ENCODE measurements at places on chromosomes 5 and 9.
A peak's percentile ranks its signal among the peaks of the same experiment; 100 is the strongest.

- DNase-seq: no peak
Measured at GRCh38 chr5:65061974-65062353, 293.2 kb downstream of the CWC27 start.

DNA sequence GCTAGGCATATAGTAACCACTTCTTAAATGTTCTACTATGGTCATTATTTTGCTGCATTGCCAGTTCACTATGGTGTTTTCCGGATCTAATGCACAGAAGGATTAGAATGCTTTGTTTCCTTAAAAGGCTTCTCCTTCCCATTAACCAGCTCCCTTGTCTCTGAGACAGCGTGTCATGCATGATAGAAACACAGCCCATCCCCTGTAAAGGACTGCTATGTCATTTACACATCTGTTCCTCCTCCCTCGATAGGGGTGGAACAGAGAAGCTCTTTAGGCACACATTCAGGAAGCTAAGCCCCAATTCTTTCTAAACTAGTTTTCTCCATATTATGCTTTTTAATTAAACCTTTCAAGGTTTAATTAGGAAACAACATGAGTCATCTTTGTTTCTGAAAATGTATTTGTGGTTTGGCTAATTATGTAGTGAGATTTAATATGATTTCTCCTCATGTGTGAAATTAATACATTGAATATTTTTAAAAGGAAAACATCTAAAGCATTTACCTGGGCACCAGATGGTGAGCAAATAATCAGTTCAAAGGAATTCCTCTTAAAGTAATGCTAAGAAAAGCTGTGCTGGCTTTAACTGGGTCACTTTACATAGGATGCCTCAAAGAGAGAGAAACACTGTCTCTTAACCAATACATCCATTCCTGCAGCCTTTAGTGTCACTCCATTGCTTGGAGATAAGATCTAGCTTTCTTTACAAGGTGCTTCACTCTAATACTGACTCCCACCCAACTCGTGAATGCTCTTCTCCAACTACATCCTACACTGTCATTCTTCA, 133.3 kb upstream of the PPP1R2B start:
- no peak for DNase-seq

DNA sequence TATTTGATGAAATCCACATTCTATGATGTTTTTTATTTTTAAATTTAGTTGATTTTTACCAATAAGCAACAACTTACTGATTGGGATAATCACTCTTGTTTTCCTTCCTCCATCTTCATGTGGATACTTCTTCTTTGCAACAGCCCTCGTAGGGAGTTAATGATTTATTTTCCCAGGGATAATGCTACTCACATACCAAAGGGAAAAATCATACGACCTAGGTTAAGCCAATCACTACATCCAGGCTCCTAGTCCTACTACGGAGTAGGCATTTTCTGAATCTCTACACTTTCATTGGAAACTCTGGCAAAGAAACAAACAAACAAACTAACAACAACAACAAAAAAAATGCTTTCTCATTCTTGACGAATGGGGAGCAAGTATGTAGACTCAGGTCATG, 663.4 kb downstream of the PTPRD start:
- no peak for DNase-seq

DNA sequence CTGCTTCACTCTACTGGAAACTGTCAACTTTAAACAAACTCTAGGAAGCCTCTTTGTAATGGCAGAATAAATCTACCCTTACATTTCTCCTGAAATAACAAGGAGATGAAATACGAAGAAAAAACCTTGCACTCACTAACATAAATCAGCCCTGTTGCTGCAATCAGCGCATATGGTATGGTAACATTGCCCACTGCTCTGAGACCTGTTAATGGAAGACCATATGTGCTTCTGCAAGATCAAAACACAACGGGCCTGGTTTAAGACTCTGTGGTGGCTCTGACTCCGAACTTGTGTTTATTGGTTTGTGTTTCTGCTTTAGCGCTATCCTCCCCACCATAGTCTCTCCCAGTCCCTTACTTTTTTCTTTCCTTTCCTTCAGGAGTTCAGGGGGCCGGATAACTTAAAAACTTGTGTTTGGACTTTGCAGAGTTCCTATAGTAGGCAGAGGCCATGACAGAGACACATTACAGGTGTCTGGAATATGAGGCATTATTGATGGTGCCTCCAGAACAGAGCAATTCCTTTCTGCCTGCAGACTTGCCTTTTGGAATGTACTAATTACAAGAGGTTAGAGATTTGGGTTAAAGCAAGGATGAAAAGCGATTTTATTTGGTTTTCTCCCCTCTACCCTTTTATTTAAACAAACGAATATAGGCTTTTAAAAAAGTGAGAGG, 110.8 kb downstream of the PSAT1 start:
- DNase-seq: no peak

- DNase-seq: no peak
Measured at GRCh38 chr5:143196601-143197259, 206.8 kb downstream of the NR3C1 start.

GRCh38 chr9:109908459-109909390, 128.7 kb downstream of the PALM2AKAP2 start:
- peak; percentile 40 for DNase-seq

DNA sequence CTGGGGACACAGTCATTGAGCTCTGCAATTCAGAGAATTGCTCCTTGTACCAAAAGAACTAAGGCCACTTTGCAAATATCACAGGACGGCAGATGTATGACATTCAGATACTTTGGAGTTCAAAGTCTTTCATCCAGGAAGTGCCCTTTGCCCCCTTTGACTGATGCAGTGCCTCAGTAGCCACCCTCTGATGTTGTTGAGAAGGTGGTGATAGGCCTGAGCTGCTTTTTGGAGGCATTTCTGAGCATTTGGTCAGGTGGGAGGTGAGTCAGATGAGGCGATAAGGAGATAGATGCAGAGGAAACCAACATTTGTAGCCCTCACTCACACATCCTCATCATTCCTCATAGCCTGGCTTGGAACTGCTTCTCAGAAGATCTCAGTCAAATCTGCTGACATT, 63.4 kb downstream of the ANGPTL2 start:
- DNase-seq: no peak

DNA sequence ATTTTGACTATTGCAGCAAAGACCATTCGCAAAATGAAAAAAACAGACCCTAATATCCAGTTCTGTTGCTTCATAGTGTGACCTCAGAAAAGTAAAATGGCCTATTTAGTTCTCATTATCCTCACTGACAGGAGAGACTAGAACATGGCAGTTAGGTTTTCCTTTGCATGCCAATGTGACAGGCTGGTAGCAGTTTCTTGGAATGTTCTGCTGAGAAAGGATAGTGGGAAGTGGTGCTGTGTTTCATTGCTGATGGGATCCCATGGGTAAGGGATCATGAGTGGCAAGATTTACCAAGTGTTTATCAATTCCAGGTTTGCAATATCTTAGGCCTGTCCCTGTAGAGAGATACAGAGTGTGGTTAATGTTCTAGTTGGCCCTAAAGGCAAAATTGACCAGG, 88.5 kb downstream of the ACER2 start:
- no peak for DNase-seq

GRCh38 chr5:122401976-122402725, 90.1 kb downstream of the SNCAIP start:
- no peak for DNase-seq

- DNase-seq: no peak
Measured at GRCh38 chr9:130292106-130292505, 26.5 kb downstream of the HMCN2 start.

DNA sequence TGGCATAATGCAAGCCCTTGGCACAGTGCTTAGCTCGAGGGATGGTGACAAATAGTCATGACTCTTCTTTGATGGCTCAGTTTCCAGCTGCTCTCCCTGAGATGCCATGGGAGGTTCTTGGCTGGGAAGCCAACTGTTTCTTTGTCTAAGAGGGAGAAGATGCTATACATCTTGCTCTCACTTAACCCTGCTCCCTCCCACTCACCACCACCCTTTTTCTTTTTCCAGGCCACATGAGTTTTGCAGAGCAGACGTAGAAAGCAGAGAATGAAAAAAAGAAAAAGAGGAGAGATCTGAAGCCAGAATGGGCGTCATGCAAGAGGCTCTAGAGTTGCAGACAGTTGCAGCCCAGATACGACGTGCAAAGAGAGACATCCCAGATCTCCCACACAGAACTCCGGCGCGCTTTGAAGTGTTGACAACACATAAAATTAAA, 160.5 kb downstream of the FGF18 start:
- DNase-seq: no peak

DNA sequence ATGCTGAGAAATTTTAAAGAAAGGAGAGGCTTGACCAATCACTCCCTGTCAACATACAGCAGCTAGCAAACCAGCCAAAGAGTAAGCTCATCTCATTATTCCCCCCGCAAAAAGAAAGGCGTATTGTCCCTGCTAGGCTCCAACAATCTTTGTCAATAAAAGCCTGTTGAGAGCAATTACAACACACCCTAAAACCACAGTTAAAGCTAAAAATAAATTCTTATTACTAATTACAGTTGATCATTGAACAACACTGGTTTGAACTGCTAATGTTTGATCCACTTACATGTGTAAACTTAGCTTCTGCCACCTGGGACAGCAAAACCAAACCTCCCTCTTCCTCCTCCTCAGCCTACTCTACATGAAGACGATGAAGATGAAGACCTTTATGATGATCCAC, 151.2 kb downstream of the TSSK1B start:
- DNase-seq: no peak

GRCh38 chr5:135881819-135882218, 13.8 kb downstream of the IL9 start:
- DNase-seq: no peak

DNA sequence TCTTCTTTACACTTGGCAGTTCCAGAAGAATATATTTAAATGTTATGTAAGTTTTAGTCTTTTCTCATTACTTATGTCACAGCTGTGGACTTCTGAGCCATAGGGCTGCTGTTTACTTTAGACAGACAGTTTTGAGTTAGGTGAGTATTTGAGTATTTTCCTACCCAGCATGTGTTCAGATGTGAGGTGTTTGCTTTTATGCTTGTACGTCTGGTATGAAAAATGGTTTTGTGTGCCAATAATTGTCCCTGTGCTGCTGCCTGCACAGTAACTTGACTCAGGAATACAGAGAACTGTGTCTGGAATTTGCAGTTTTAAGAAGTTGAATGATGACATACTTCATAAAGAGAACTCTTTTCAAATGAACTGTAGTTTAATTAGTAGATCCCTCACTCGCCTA, 20.8 kb downstream of the MEGF10 start:
- DNase-seq: no peak

GRCh38 chr5:170540271-170540670, 36.5 kb downstream of the KCNIP1 start:
- no peak for DNase-seq

DNA sequence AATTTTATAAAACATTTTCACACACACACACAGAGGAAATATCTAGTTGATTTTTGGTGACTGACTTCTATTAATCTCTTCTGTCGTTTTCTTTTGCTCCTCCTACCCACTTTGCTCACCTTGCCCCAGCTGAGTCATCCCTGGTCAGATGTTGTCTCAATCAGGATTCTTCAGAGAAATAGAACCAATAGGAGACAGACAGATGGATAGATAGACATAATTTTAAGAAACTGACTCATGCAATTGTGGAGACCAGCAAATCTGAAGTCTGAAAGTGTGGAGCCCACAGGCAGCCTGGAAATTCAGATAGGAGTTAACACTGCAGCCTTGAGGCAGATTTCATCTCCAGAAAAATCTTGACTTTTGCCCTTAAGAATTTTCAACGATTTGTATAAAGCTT, 37.0 kb upstream of the PIK3R1 start:
- no peak for DNase-seq

GRCh38 chr9:87749335-87750035, 23.6 kb downstream of the CTSL start:
- DNase-seq: no peak

DNA sequence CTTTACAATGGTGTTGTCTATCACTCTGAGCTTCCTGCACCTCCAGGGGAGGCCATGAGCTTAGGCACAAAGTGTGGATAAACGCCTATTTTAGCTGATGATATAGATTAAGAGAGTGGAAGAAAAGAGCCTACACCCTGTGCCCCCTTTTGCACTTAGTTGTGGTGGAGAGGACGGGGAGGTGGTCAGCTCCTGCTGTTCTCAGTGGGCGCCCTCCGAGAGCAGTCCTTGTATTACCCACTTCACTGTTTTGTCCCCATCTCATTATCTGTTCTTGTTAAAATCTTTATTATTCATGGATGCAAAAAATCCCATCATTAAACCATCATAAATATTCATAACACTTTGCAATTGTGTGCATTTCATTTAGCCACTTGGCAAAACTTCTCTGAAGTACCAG, 303.3 kb downstream of the EFNA5 start:
- DNase-seq: no peak

DNA sequence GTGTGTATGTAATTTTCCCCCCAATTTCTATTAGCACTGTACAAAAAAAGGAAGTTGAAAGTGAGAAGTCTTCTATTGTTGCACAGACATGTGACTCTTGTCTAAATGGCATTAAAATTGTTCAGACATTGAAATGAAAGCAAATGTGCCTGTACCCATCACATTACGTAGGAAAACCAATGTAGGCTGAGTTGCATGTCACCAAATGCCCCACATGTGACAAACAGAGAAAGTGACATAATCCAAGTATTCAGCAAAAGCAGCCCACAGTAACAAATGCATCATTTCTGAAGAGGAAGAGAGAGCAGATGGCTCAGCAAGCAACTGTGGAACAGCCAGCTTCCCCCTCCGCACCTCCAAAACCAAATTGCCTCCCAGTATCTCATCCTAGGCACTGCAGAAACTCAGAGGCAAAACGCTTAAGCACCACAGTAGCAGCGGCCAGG, 161.5 kb upstream of the NR4A3 start:
- no peak for DNase-seq

DNA sequence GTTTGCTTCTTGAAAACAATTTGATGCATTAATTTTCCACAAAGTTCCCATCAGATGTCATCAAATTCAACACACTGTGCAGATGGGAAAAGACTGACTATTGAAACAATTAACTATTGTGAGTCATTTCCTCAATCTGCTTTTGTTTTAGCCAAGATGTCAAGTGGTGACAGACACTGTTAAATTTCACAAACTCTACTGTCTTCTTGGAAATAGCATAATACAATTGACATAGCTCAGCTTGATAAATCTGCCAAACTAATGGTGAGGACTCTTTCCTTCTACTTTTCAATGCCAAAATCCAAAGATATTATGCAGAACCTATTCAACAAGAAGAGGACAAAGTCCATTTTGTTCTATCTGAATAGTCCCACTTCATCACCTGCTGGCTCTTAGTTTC, 242.3 kb downstream of the CAAP1 start:
- no peak for DNase-seq
